GM10248 (cell line): ENCODE measurements at places on chromosomes 7 and 10.

GRCh38 chr10:14548474-14548873 is 217.8 kb upstream of the FRMD4A start:
- no peak for DNase-seq

DNA sequence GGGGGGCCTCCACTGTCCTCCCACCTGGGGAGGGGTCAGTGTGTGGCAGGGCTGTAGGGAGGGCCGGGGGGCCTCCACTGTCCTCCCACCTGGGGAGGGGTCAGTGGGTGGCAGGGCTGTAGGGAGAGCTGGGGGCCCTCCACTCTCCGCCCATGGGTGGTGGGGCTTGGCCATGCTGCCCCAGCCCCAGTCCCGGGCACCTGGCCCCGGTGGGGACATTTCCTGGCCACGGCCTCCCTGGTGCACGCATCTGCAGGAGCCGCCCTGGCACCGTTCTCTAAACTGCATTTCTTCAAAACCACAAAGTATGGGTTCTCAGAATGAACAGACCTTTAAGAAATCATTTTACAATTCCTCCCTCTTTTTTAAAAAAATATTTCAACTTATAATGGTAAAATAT is 89.3 kb upstream of the PDGFA start:
- DNase-seq: no peak

DNA sequence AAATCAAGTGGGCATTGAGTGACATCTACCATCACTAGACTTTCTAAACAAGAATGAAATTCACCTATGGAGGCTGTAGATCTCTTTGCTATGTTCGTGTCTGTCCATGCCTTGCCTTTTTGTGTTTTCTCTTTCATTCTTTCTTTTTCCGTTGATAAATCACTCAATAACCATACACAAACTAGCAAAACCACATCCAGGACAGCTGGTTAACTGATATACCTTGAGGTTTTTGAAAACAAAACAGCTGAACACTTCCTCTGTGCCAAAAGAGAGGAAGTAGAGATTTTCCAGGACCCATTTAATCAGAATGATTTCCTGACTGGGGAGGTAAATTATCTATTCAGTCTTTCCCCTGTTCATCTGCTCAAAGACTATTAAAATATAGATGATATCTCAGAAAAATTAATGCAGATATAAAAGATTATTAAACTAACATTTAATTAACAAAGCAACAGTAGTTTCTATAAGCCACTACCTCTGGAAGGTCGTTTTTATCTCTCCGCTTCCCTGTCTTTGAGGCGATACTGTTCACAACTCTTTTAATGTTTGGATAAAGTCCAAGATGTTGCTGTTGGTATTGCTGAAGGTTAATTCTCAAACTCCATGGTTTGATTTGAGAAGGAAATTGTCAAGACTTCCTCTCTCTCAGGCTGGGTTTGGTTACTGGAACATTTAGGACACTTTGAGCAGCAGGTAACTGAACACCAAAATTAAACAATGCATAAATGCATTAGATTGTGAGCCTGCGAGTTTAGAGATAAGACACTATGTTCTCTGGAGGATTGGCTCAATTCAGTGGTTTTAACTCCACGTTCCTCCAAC is 24.4 kb upstream of the C10orf67 start:
- DNase-seq: peak; percentile 40

- no peak for DNase-seq
Measured at GRCh38 chr10:119420950-119421875, 121.3 kb downstream of the RGS10 start.

DNA sequence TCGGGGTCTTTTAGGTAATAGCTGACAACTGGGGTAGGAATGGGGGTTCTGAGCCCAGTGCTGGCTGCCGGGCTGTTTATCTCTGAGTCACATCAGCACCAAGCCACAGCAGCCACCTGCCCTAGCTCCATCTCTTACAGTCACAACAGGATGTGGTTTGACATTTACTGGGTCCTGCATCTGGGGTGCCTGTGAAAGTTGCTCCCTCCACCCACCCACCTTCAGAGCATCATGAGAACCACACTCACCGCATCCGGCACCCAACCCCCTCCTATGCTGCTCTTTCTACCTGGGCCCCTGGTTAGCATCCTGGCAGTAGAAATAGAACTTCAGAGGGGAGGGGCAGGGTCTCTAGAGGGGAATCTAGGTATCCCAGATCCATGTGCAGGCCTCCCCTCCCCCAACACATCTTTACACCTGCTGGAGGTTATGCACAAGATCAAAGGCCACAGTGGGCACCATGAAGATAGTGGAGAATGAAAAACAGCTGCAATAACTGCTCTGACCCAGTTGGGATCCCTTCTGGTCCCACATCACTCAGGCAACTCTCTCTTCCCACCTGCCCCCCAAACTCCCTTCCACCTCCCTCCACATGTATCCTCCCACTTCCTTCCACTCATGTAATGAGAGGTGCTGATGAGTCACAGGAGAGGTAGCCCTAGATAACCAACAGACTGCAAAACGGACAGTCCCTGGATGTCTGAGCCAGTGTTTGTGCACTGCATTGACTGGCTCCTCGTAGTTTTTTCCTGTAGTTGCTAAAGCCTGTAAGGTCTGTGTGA is 38.2 kb downstream of the PRSS2 start:
- DNase-seq: peak; percentile 78

GRCh38 chr10:101284101-101284743 is 55.0 kb upstream of the LBX1 start:
- DNase-seq: no peak

- no peak for DNase-seq
Measured at GRCh38 chr10:78134773-78135306, 101.2 kb downstream of the RPS24 start.

DNA sequence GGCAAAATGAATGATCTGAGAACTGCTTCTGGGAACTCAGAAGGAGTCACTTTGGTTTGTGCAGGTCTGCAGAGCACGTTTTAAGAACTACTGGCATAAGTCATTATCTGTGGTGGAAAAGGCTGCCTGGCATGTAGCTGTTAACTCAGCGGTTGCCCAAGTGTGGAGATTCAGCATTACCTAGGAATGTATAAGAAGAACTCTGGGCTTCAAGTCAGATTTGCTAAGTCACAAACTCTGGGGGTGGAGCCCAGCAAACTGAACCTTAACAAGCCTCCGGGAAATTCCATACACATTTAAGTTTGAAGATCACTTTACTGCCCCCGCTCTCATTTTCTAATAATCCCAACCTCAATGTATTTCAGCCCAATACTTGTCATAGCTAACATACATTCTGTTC is 31.1 kb downstream of the PLXDC2 start:
- DNase-seq: no peak

GRCh38 chr10:67863094-67863493 is 21.4 kb upstream of the SIRT1 start:
- no peak for DNase-seq

DNA sequence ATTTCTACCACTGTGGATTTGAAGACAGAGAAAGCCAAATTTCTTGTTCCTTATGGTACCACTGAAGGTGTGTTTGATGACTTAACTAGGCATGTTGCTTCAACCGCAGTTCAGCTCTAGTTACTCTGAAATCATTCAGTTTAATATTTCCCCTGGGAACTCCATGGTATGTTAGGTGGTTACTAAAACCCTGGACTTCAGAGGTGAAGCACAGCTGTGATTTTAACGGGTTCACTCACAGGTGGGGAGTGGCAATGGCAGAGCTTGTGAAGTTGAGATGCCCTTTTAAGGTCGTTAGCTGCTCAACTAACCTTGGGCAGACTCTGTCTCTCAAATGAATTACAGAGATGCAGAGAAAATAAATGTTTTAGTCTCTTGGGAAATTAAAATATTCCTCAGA is 163.6 kb upstream of the PHYHIPL start:
- no peak for DNase-seq

- no peak for DNase-seq
Measured at GRCh38 chr7:92769844-92770243, 66.5 kb downstream of the CDK6 start.

GRCh38 chr10:114767101-114767985 is 54.2 kb upstream of the FHIP2A start:
- DNase-seq: peak; percentile 16

DNA sequence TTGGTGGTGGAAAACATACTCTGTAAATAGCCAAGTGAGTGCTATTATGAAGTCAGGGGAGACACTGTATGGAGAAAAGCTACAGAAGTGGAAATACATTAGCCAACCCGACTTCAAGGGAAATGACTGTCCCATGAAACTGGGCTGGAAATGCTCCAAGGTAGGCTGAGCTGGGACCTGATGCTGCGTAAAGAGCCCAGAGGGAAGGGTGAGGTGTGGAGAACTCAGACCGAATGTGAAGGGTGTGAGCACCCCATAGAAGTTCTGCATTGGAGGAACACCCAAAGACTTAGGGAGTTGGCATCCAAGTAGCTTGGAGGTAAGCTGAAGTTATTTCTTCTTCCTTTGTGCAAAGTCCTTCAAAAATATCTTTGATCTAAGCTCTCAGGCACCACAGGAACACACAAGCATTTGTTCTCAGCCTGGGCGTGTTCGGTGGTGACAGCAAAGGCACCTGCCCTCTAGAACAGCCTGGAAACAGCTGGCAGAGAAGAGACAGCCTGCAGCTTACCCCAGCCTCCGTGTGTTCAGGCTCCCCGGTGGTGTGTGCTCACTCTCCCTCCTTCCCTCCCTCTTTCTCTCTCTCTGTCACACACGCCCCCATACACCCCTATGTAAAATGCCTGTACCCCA is 19.1 kb upstream of the GJD4 start:
- no peak for DNase-seq

DNA sequence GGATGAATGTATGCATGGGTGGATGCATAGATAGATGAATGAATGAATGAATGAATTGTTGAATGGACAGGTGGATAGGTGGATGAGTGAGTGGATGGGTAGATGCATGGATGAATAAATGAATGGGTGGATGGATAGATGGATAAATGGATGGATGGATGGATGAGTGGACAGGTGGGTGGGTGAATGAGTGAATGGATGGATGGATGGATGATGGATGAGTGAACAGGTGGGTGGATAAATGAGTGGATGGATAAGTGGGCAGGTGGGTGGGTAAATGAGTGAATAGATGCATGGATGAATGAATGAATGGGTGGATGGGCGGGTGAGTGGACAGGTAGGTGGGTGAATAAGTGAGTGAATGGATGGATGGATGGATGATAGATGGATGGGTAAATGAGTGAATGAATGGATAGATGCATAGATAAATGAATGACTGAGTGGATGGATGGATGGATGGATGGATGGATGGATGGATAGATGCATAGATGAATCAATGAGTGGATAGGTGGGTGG is 72.6 kb downstream of the MYL10 start:
- DNase-seq: no peak

- DNase-seq: peak; percentile 13
Measured at GRCh38 chr10:71981015-71981875, 17.1 kb downstream of the CHST3 start.

GRCh38 chr7:27750316-27750715 is 10.4 kb downstream of the TAX1BP1 start:
- DNase-seq: no peak

GRCh38 chr7:131562941-131563340 is 6.5 kb upstream of the PODXL start:
- DNase-seq: no peak

- no peak for DNase-seq
Measured at GRCh38 chr7:136859803-136860202, 8.6 kb upstream of the CHRM2 start.

GRCh38 chr10:5581670-5582566 is 57.2 kb downstream of the CALML3 start:
- peak; percentile 61 for DNase-seq

GRCh38 chr7:141563956-141564623 is 12.9 kb downstream of the AGK start:
- no peak for DNase-seq

GRCh38 chr10:898141-898540 is 33.4 kb downstream of the LARP4B start:
- no peak for DNase-seq

GRCh38 chr10:129274748-129275474 is 192.1 kb upstream of the MGMT start:
- no peak for DNase-seq

- no peak for DNase-seq
Measured at GRCh38 chr10:104076743-104077160, 8.9 kb downstream of the COL17A1 start.

- DNase-seq: no peak
Measured at GRCh38 chr10:119831656-119832055, 41.0 kb downstream of the MCMBP start.

DNA sequence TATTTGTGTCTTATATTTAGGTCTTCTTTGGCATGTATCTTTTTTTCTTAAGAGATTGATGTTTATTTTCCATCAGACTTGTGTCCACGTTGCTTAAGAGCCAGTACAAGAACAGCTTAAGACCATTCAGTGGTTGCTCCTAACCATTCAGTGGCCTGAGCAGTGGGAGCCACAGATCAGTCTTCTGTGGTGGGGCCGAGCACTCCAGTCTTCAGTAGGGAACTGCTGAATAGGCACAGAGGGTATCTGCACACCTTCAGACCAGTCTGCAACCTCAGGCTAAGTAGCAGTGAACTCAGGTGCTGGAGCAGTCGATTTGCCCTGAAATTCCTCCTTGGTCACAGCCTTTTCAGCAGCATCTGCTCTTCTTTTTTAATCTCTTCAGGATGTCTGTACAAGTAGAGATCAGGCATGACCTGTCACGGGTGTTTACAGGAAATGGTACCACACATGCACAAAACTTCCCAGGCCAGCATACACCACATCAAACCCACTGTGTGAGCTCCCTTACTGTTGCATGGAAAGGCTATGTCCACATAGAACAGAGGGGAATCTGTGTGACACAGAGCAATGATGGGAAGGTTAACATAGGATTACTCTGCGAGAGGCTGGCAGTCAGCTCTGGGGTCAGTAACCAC is 51.5 kb downstream of the FAM107B start:
- no peak for DNase-seq

GRCh38 chr10:5570007-5570655 is 45.4 kb downstream of the CALML3 start:
- no peak for DNase-seq

DNA sequence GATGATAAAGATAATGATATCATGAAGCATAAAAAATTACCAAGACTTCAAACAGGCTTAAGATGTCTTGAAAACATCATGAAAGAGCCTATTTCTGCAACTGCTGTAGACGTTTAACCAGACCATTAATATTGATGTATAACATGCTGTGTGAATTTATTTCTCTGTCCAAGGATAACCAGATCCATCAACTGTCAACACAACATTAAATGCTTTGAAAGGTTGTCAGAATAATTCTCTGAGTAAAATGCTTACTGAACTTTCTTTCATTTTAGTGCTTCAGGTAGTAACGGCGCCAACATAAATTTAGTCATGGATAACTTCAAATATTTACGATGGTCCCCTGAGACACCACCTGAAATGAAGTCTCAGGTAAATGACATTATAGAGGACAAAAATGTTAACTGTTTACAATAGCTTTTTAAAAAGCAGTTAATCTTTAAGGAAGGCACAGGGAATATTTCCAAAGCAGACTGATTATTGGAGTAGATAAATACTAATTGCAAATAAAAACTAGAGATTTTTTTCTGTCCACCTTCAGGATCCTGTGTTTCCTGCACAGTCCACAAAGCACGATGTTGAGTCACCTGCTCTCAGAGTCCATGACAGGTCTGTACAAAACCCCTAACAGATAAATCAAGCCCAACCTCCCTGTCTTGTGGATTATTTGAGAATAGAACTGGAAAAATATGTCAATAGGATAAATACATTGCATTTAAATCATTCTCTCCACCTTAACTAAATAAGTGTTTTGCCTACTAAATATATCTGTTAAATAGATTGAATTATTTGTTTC is 1213.2 kb downstream of the XPNPEP1 start:
- DNase-seq: no peak
